ENCODE measurements at places on chromosomes 13 and 19. TPM values are rescaled to one million over a fixed set of nuclear protein-coding genes. Genes with fewer than 3 reads are reported as not detected.

- DNase-seq: no peak
Measured at GRCh38 chr13:53890696-53891095, 862.1 kb downstream of the OLFM4 start.

DNA sequence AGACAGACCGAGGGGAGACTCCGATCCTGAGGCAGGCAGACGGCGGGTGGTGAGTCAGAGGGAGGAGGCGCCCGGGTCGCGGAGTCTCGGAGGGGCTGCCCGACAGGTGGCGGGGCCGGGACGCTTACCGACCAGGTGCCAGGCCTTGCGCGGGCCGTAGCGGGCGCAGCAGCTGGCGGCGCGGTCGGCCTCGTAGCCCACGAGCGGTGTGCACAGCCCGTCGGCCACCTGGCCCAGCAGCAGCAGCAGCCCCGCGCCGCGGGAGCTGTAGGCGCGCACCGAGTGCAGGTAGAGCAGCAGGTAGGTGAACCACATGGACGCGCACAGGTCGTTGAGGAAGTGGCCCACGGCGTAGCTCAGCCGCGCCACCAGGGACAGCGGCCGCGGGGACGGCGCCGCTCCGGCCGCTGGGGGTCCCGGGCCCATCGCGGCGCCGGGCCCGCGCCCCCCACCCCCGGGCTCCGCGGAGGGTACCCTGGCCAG, 367 bp downstream of the MFSD12 start:
- peak; percentile 55 for DNase-seq

Gene SYCN
- not detected for total RNA-seq

Gene RGL3
- total RNA-seq: not detected

Gene ZNF221
- 0.40 TPM for total RNA-seq

- DNase-seq: no peak
Measured at GRCh38 chr13:105538346-105538745, 997.1 kb downstream of the EFNB2 start.

GRCh38 chr19:55347442-55348009, 7.0 kb downstream of the COX6B2 start:
- DNase-seq: no peak

GRCh38 chr19:6138511-6138910, 3.0 kb downstream of the ACSBG2 start:
- DNase-seq: no peak

DNA sequence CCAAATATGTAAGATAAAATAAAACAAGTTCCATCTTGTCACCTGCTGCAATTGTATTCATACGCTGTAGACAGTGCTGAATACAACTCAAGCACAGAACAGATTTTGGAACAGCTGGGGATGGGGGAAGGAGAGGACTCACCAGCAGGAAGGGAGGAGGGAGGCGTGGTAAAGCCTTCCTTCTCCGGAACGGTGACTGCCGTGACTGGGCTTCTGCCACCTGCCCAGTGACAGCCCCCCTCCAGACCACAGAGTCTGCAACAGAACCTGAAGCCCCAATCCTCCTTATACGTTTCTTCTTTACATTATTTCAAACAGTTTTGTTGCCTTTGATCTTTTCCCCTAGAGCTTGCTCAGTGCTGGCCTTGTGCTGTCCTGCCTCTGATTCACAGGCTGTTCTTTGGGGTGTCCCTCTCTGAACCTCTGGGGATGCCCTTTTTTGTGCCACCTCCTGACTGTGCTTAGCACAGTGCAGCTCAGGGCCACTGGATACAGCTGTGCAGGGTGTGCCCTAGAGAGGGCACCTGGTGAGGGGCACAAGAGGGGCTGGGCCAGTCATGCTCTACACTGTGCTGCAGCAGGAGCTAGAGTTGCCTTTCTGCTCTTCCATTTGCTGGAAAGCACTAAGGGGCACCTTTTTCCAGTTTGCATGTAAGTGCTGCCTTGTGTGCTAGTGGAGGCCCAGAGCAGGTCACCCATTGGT, 213.0 kb downstream of the ZIC5 start:
- DNase-seq: no peak

Gene ANGPTL8
- not detected for total RNA-seq

- DNase-seq: no peak
Measured at GRCh38 chr19:43636121-43636683, 3.4 kb downstream of the CADM4 start.

GRCh38 chr19:511101-511851, 4.0 kb downstream of the TPGS1 start:
- peak; percentile 91 for DNase-seq

GRCh38 chr19:10565028-10565566, 713 bp downstream of the KRI1 start:
- peak; percentile 32 for DNase-seq

- no peak for DNase-seq
Measured at GRCh38 chr13:107801621-107802020, 413.7 kb downstream of the LIG4 start.

Gene CYTH2
- 53.4 TPM for total RNA-seq

DNA sequence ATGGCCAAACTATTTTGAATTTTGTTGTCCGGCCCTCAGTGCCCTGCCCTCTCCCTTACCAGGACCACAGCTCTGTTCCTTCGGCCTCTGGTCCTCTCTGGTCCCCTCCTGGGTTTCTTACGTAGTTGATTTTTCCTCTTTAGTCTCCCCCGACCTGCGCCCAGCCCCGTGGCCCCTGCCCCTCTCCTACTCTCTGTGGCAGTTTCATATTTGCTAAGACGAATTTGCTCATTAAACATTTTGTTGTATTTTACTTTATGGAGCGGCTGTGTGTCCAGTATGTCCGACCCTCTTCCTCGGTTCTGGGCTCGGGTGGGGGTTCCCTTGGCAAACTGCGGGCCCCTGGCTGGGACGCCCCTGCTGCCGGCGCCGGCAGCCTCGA, 576 bp upstream of the EPN1 start:
- DNase-seq: no peak

Gene APOC4
- not detected for total RNA-seq

Gene TUBA3C
- not detected for total RNA-seq

DNA sequence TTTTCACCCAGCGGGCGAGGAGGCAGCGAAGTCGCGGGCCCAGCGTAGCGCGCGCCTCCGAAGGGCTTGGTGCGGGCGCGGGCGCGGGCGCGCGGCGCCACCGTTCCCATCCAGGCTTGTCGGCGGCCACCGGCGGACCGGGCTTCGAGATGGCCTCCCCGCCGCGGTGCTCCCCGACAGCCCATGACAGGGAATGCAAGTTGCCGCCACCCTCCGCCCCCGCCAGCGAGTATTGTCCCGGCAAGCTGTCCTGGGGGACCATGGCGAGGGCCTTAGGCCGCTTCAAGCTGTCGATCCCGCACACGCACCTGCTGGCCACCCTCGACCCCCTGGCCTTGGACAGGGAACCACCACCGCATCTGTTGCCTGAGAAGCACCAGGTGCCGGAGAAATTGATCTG, at the start of gene WDR88:
Gene WDR88, plus strand, starts transcription at position 94 of the 400 bp plus-strand sequence. Its CDS starts 56 bp downstream, at position 150.
- DNase-seq: no peak

- peak; percentile 69 for DNase-seq
Measured at GRCh38 chr19:17938092-17938845, 5.5 kb downstream of the CCDC124 start.

DNA sequence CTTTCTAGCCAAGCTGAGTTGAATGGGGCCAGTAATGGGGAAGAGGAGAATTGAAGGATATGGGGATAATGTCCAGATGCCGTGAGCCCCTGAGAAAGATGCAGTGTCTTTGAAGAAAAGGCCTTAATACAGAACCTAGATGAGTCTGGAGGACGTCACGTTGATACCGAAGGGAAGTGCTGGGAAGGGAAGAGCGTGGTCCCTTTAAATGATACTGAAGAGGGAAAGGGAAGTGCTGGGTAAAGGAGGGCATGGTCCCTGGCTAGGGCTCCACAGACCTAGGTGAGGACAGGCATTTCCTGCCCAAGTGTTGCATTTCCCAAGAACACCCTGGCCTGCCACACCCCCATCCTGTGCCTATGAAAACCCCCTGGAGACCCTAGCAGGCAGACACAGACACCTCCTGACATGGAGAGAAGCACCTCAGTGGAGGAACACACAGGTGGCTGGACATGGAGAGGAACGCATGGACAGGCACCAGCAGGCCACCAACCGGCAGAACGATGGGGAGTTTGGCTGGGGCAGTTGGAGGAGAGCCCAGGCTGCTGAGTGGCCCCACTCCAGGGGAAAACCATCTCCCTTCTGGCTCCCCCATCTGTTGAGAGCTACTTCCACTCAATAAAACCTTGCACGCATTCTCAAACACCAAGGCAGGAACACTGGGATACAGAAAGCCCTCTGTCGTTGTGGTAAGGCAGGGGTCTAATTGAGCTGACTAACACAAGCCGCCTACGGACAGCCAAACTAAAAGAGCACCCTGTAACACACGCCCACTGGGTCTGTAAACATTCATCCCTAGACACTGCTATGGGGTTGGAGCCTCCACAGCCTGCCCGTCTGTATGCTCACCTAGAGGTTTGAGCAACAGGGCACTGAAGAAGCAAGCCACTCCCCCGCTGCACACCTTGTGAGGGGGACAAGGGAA, 34.9 kb upstream of the POMP start:
- no peak for DNase-seq

GRCh38 chr13:26660185-26660584, 100.4 kb downstream of the GPR12 start:
- no peak for DNase-seq

GRCh38 chr13:102033857-102034331, 368.0 kb downstream of the FGF14 start:
- no peak for DNase-seq
